ENCODE measurements at places on chromosomes 5 and 9.

DNA sequence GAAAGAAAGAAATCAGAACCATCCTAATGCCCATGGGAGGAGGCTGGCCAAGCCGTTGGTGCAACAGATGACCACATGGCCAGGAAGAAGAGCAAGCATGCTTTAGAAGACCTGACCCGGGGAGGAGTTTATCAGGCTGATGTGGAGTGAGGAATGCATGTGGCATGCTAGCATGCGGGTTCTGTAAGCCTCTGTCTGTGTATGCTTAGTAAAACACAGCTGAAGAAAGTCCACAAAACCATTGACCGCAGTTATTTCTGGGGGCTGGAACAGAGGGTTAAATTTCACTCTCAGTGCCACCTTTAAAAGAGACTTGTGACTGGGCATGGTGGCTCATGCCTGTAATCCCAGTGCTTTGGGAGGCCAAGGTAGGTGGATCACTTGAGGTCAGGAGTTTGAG lies 19.1 kb downstream of the GFI1B start:
- peak; percentile 32 for DNase-seq

DNA sequence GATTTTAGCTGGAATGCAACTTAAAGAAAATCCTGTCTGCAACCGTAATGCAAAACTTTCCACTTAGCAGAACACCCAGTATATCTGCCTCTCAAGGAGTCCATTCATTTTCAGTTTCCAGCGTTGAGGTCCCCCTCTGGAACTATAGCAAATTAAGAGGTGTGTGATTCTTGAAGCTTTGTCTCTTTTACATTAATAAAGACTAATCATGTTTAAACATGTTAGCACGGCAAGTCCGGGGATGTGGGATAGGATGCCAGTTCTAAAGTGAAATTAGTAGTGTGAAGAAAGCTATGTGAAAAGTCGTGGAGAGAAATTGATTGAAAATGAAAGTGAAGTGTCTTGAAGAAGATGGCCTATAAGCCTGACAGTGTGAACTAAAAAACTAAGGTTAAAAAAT lies 429.1 kb downstream of the NR2F1-AS1 start:
- DNase-seq = no peak

DNA sequence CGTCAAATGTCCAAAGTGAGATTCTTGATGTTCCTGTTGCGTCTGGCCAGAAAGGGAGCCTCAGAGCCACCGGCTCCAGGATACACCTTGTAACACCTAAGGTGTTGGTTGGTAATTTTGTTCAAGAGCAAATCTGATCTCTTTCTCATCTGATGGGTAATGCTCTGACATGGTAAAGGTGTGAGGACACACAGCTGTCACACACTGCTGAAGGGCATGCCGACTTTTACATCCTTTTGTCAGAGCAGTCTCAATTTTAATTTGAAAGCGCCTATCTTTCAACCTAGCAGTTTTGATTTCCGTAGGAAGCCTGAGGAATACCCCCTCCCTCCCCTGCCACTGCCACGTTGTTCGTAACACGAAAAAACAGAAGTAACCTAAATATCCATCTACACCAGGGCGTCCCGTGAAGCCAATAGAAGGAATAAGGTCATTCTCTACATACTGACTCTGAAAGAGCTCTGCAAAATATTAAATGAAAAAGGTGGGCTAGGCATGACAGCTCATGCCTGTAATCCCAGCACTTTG lies 57.4 kb downstream of the TSTD2 start:
- no peak for DNase-seq

DNA sequence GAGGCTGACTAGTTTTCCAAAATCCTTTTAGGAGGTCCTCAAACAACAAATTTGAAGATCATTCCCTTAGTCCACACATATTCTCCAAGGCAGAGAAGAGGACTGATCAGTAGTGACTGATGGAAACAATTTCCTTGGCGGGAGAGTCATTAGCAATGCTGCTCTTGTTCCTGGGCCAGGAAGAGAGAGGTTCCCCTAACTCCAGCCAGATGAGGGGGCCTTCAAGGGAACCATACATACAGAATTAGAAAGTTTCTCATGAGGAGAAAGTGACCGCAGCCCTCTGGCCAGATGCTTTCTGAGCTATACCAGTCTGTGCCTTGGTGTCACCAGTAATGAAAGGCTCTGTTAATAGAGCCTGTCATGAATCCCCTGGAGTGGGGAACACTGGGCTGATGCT lies 539.4 kb downstream of the BNC2 start:
- no peak for DNase-seq

DNA sequence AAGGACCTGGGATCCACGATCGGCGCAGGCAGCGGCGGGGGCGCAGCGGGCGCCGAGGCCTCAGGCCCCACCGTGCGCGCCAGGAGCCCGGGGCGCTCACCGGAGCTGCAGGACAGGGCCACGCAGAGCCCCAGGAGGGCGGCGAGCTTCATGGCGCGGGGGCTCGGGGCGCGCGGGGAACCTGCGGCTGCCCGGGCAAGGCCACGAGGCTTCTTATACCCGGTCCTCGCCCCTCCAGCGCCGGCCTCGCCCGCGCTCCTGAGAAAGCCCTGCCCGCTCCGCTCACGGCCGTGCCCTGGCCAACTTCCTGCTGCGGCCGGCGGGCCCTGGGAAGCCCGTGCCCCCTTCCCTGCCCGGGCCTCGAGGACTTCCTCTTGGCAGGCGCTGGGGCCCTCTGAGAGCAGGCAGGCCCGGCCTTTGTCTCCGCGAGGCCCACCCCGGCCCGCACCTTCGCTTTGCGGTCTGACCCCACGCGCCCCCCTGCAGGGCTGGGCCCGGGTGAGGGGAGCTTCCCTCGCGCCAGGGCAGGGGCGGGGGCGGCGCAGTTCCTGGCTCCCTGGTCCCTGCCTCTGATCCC lies at the start of gene SCGB3A1:
Gene SCGB3A1 (minus strand): TSS at position 189 of the 577 bp plus-strand sequence. CDS start 37 bp downstream, at position 152.
- peak; percentile 80 for DNase-seq

GRCh38 chr9:94514722-94515121 lies 40.2 kb upstream of the PCAT7 start:
- no peak for DNase-seq

GRCh38 chr9:72579190-72579589 lies 57.8 kb downstream of the TMC1 start:
- no peak for DNase-seq

- DNase-seq = no peak
Observed at GRCh38 chr5:78927657-78928282, 57.3 kb downstream of the ARSB start.

DNA sequence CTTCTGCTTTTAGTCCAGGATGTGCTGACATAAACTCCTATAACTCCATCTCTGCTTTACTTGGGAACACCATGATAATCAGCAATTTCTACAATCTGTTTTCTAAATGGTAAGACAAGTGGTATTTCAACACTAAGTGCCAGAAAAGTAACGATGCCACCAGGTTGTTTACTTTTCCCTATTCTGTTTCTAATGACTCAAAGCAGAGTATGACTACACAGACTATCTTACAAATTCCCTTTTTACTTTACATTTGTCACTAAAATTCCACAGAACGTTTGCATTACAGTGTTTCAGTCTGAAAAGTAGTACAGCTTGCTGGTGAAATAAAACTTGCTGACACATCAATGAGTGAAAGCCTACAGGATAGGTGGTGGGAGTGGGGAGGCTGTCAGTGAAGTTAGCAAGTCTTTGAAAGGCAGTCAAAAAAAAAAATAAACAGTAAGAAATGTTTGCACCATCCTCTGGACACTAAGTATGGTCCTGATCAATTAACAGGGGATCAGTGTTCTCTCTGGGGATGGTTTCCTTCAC lies 186.5 kb downstream of the LURAP1L start:
- DNase-seq = no peak

GRCh38 chr5:127985811-127986325 lies 97.7 kb upstream of the SLC12A2 start:
- no peak for DNase-seq

- DNase-seq = no peak
Observed at GRCh38 chr5:168992016-168992415, 308.9 kb downstream of the SLIT3 start.

DNA sequence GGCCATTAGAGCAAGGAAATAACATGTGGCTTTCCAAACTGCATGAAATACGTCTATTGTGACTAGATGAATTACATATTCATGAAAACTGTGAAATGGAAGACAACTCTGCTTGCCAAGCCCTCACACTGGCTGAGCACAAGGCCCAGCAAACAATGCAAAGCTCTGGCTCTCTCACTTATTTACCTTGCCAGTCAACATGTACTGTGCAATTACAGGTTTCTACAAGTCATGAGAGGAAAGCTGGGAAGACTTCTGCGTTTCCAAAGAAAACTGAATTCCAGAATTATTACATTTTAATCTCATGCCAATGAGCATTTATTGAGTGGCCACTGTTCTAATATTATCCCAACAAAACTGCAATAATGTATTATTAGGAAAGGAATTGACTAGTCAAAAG lies 12.1 kb upstream of the C5orf63 start:
- no peak for DNase-seq

DNA sequence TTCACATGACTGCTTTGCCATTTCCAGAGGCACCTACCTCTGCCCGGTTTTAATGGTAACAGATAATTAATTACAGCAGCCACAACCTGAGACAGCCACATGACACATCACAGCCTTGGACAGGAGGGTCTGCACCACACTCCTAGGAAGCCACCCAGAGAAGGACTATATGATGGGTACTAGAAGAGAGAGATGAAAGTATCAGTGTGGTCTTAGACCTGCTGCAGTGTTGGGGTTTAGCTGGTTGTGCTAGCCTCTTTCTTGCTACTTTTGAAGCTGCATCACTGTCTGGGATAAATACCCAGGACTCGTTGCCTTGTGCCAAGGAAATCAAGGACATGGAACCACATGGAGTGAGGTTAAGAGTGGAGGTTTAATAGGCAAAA lies 266.4 kb downstream of the ICE1 start:
- DNase-seq = no peak
